ENCODE measurements at places on chromosomes 7 and 10. TPM values are rescaled to one million over a fixed set of nuclear protein-coding genes. Genes with fewer than 3 reads are reported as not detected.

Gene SLC16A12
- total RNA-seq = not detected

Gene HECW1
- total RNA-seq = not detected

Gene ABI1
- 55.5 TPM for total RNA-seq

Gene PRLHR
- total RNA-seq = not detected

Gene FGL2
- total RNA-seq = 0.55 TPM

DNA sequence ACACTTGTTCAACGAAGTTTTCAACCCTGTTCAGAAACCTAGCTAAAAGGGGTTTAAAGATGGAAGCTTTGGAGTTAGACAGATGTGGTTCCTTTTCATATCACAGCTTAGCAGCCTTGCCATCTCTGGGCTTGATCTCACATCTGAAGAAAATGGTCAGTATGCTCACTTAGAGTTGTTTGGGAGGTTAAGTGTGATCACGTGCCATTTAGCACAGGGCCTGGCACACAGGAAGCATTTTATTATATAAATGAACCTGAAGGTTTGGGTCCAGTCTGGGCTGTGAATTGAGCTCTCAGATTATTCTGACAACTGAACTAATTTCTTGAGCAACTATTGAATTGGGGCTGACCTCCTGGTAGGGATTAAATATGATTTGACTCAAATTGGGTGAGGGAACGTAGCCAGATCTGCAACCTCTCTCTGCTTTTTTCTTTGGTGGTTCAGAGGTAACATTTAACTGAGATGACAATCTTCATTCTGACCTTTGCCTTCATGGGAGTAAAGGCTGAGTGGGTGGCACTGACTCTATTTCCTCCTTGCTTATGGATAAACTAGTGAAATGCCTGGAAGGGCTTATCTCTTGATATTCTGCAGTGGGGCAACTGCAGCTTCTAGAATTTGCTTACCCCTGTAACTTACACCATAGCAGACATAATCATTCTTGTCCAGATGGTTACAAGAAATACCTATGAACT lies 10.2 kb upstream of the HKDC1 start:
- DNase-seq = no peak
- H3K4me3 ChIP-seq = no peak overlapping the region
- no peak overlapping the region for H3K27ac ChIP-seq
- H3K36me3 ChIP-seq = peaks cover 27% of the 10 kb centered on the region

GRCh38 chr7:18703685-18704084 lies 208.1 kb downstream of the HDAC9 start:
- H3K4me1 ChIP-seq = no peaks in the 10 kb centered on the region
- no peaks in the 10 kb centered on the region for H3K36me3 ChIP-seq
- DNase-seq = no peak
- H3K27ac ChIP-seq = no peak overlapping the region
- no peaks in the 10 kb centered on the region for H3K27me3 ChIP-seq

Gene OR2A42
- not detected for total RNA-seq

Gene NUDCD3
- total RNA-seq = 92.4 TPM

Gene GJD4
- not detected for total RNA-seq

Measured in activated CD4-positive, alpha-beta memory T cell treated with anti-CD3 and anti-CD28 coated beads for 36 hours (primary cell).